ENCODE measurements at places on chromosomes 3 and 15.

- DNase-seq: no peak
Measured at GRCh38 chr15:53627279-53627678, 132.2 kb downstream of the WDR72 start.

DNA sequence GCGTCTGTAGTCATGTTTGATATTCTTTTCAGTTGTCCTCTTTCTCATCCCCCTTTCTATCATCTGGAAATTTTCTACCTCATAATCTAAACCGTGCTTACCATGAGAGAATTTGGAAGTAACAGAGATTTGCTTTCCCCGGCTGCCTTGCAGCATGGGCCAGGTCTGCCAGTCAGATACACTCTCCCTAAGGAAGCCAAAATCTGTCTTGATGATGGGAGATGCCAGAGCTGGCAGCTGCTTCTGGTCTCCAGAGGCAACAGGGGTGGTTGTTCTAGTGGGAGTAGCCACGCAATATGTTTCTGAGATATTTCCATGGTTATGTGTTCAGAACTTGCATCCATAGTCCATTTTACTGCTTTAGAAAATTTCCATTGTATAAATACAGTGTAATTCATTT lies 218.9 kb upstream of the RORA start:
- DNase-seq: no peak

- no peak for DNase-seq
Measured at GRCh38 chr3:25831578-25831977, 41.7 kb downstream of the OXSM start.

DNA sequence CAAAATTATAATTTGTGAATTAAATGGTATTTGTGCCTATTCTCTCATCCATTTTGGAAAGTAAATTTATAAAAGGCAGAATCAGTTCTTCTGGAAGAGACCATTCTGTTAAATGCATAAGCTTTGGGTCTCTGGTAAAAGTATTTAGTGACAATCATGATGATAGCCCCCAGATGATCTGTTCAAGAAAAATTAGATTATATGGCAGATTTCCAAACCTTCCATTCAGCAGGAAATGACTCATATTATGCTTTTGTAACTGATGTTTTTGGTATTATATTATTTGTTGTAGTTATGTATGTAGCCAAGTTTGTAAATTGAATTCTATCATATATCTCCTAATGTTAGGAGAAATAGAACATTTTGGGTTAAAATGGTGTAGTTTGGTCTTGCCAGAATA lies 340.8 kb upstream of the DPH6 start:
- DNase-seq: no peak

DNA sequence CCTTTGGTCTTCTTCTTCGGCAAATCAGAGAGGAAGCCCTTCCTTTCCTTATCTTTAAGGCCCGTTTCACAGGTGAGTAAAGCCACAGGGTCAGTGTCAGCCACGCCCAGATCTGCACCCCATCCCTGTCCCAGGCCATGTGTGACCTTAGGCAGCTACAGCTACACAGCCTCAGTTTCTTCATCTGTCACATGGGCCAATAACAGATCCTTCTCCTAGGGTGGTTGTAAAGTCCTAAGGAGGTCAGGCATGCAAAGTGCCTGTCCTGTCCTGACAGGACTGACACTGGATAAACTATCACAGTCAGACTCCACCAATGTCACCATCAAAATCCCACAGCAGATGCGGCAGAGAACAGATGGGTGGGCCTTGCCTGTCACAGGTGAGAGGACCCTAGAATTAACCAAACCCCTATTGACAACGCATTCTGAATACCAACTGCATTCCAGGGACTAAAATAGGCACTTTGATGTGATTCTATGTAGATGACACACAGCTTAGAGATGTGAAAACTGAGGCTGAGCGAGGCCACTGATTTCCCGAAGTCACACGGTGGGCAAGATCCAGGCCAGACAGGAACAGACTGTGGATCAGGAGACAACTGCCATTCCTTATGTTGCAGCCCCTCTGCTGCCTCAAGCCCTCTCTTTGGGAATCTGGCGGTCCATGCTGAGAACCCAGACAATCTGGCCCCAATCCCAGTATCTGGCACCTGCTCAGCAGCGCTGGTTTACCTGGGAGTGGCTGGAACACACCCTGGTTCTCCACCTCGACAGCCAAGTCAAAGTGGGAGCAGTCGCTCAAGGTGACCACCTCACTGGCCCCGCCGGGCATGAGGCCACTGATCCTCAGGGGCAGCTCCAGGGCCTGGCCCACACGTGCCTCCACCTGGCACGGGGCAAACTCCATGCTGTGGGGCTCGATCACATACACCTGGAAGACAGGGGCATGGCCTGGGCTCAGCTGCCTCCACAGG lies 48.7 kb downstream of the NUP210 start:
- DNase-seq: no peak

DNA sequence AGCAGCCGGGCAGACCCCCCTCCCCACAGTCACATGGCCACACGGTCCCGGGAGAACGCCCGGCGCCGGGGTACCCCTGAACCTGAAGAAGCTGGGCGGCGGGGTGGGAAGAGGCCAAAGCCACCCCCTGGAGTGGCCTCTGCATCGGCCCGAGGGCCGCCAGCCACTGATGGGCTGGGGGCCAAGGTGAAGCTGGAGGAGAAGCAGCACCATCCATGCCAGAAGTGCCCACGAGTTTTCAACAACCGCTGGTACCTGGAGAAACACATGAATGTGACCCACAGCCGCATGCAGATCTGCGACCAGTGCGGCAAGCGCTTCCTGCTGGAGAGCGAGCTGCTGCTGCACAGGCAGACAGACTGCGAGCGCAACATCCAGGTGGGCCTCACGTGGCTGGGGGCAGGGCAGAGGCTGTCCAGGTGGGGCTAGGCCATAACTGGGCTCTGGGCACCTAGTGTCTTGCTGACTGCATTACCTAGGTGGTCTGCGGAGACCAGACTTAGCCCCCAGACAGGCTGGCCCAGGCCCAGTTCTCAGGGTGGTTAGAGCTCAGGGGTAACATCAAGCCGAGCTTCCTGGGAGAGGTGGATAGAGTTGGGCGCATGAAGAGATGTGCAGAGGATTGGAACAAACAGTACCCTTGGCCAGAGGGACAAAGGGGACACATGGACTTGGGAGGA lies 6.1 kb downstream of the ZBTB47 start:
- no peak for DNase-seq

DNA sequence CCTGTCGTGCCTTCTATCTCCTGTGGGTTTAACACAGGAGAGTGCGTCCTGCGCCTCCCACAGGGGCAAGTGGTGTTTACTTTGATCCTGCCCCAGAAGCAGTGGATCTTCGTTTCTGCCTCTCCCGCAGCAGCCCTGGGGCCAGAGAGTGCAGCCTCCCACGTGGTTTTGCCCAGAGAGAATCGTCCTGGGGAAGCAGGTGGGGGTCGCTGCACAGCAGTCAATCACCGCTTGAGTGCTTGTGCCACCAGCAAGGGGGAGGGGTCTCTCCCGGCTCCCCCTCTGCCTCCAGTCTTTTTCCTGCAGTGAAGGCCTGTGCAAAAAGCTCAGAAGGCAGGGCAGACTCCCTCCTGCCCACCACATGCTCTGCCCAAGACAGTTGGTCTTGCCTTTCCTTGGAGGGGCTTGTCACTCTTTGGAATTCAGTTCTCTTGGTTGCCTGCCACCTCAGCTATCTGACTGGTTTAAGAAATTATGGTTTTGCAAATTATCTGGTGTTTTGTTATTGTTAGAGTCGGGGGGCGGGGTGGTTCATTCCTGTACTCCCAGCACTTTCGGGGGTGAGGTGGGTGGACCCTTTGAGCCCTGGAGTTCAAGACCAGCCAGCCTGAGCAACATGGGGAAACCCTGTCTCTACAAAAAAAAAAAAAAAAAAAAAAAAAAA lies 26.9 kb downstream of the STOML1 start:
- DNase-seq: peak; percentile 27

GRCh38 chr3:190217081-190217480 lies 96.4 kb upstream of the P3H2 start:
- no peak for DNase-seq

- DNase-seq: no peak
Measured at GRCh38 chr3:112273536-112273935, 20.5 kb downstream of the SLC9C1 start.

- DNase-seq: no peak
Measured at GRCh38 chr3:128486681-128487537, 6.1 kb downstream of the GATA2 start.

DNA sequence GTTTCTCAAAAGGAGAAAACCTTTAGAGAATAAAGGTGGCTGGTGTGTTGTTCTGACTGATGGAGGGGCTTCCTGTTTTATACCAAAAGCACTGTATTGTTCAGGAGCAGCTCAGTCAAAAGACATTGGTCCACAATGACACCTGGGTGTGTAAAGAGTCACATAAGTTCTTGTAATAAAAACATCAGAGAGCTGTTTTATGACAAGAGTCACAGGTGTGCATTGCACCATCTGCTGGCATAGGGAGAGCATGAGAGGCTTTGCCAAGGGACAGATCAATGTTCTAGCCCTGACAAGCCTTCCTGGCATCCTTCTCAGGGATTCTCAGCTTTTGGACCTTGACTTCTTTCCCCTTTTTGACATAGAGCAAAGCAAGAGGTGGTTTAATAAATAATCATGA lies 20.4 kb downstream of the ARPP21 start:
- DNase-seq: no peak

DNA sequence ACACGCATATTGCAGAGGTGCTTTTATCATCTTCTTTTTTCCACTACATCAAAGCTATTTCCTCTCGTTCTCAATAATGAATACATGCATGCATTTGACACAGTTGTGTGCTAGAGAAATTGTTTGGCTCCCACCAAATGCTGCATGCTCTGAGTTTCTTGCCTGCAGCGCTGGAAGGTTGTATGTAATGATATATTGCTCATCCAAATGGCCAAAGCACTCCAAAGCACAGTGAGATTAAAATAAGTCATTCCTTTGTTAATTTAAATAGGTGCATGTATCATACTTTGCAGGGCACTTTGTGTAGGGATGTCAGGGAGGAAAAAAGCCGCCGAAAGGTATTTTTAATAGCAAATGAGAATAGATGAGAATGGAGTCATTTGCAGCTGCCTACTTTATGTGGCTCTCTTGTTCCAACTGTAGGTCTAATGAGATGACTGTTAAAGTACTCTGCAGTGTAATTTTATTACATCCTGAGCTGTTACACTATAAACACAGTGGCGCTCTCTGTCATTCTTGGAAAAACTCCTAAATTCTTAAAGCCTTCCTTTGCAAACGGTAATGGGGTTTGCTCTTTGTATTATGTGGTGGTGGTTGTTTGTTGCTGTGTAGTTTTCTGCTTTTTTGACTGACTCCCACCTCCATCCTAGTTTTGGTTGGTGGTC lies 56.9 kb upstream of the SKOR1 start:
- DNase-seq: no peak

DNA sequence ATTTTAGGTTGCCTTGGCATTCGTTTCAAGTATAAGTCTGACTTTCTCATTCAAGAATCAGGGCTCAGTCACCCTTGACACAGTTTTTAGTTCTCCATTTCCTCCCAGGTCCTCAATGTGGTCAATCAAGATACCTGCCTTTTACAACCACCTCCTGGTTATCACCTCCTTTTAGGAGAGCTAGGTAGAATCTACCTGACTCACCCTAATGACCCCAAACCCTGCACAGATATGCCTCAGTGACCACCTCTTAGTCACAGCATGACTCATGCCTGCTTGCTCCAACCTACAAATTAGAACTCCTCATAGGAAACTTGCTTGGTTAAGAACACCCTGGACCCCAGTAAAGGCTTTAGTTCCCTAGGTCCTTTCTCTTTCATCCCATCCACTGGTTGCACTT lies 22.5 kb downstream of the DMXL2 start:
- DNase-seq: no peak

- no peak for DNase-seq
Measured at GRCh38 chr3:97187771-97188170, 373.4 kb downstream of the EPHA6 start.

DNA sequence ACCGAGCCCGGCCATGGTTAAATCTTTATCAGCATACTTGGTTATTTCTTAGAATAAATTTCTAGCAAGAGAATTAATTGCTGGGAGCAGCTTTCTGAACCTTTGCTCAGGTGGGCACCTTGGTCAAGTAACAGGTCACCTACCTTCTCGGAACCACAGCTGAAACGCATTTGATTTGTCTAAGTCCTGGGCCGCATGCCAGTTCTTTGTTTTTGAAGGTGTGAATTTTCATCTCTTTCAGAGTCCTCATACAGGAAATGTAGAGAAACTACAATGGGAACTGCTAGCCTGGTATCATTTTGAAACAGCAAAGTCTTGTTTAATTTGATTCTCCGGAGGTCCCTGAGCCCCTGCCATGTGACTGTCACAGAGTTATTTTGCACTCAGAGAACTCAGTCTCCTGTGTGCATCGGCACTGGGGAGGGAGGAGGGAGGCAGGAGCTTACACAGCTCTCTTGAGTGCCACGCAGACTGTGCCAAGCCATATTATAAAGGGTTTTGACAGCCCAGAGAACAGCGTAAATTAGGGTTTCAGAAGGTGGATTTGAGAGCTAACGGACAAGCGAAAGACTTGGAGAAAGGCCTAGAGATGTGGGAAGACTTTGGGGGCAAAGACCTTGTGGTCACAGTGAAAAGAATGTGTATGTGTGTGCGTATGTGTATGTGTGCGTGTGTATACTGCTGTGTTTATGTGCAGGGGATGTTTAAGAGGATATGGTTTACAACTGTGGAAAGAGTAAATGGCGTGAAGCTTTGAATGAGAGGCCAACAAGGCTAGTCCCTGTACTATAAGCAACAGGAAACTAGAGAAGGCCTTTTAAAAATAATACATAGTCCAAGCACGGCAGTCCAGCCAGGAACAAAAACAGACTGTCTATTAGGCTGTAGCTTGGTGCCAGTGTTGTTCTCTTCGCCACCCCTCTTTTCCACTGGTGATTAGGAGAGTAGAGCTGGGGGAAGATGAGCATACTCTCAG lies 61.8 kb upstream of the ATP13A3 start:
- DNase-seq: no peak

DNA sequence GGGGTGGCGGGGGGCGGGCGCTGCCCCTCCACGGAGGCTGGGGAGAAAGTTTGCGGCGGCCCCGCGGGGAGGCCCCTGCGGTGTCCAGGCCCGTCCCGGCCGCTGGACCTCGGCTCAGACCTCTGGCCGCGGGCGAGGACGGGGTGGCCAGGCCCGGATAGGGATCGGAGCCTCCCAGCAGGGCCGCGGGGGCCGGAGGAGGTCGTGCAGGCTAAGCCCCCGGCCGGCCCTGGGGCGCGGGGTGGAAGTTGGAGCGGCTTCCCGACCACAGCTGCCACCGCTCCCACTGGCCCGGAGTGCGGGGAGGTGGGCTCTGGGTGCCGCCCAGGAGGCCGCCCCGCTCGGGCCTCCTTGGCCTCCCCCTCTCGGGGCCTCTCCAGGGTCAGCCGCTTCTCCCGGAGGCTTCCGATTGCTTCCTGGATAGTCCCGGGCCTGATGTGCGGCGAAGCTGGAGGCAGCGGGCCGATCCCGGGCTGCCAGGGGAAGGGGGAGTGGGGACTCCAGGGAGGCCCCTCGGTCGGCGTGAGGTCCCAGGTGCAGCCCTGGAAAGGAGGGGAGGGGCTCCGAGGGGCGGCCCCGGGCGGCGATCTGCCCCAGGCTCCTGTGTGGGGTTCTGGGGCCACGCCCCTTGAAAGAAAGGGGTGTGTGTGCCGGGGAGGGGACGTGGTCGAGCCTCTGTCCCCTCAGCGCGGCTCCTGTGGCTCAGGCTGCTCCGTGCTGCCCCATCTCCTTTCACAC lies 907 bp downstream of the PLXNA1 start:
- DNase-seq: no peak
